ENCODE measurements at places on chromosomes 3 and 15.

DNA sequence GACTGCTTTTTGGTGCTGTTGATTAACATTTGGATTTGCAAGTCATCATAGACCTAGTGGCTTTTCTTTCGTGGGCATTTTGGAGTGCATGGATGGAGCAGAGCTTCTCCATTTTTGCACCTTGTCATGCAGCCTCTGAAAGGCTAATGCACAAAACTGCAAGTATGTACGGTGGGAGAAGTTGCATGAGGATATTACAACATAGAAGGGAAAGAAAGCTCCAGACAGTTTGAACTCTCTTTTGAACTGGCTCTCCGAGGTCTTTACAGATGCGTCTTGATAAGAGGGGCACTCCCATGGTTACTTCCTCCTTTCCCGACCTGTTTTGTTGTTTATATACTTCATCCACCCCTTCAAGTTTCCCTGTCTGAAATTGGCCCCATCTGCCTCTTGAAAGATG, 147.1 kb upstream of the GBE1 start:
- DNase-seq: no peak

DNA sequence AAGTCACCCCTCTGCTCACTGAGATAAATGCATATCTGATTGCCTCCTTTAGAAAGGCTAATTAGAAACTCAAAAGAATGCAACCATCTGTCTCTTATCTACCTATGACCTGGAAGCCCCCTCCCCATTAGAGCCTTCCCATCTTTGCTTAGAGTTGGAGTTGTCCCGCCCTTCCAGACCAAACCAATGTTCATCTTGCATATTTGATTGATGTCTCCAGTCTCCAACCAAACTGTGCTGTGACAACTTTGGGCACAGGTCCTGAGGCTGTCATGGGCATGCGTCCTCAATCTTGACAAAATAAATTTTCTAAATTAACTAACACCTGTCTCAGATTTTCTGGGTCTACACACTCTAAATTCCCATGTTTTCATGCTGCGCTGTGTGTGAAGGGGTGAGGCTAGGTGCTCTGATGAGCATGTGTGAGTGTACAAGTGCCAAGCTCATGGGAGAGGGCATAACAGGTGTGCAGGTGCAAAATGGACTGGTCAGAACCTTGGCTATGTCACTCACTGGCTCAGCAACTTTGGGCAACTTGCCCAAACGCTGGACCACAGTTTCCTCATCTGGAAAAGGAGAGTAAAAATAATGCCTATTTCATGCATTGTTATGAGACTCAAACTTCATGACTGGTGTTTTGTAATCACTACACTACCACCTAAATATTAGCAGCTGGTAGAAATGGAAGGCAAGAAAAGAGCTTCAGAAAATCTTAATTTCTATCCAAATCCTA, 7.2 kb downstream of the DAPK2 start:
- no peak for DNase-seq

DNA sequence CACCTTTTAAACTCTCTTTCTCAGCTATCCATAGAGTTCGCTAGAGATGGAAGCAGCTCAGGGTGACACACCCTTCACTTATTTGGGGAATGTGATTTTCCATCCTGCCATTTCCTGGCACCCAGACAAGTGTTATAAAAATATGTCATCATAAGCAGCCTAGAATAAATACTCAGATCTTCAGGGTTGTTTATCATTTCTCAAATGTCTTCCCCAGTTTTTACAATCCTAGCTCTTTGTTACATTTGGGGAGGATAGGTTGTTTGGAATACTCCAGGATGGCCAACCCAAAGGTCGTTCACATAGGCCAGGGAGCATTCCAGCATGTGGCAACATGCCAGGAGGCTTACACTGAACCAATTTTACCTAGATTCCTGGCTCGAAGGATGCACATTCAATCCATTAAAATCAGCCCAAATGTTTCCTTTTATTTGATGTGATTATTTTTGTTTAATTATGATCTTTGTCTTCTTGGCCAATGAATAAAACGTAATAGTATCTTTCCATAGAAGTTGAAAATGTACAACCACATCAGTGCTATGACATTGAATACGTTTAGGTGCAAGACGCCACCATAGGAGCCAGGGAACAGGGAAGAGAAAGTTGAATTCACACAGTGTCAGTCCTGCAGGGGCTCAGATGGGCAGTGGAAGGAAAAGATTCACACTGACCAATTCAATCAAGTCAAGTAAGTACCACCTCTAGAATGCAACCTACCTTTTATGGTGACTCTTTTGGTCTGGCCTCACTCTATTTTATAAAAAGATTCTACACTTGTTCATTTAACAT, 537.7 kb upstream of the MDFIC2 start:
- DNase-seq: no peak

DNA sequence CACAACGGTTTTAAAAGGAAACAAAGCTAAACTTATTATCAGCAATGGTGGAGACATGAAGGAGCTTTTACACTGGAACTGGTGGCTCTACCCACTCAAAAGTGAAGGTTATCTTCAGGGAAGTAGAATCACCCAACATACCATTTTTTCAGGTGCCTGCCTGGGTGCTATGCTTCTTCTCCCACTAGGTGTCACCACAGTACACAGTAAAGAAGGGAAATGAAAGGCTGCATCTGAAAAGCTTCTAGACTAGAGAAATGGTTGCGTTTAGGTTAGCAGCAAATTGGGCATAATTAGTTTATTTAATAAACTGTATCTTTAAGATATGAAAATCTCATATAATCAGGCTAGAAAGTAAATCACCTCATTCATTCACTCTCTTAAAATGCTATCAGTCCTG, 47.0 kb upstream of the SELENOK start:
- DNase-seq: peak; percentile 5

GRCh38 chr3:120496278-120497002, 45.6 kb upstream of the FSTL1 start:
- no peak for DNase-seq

DNA sequence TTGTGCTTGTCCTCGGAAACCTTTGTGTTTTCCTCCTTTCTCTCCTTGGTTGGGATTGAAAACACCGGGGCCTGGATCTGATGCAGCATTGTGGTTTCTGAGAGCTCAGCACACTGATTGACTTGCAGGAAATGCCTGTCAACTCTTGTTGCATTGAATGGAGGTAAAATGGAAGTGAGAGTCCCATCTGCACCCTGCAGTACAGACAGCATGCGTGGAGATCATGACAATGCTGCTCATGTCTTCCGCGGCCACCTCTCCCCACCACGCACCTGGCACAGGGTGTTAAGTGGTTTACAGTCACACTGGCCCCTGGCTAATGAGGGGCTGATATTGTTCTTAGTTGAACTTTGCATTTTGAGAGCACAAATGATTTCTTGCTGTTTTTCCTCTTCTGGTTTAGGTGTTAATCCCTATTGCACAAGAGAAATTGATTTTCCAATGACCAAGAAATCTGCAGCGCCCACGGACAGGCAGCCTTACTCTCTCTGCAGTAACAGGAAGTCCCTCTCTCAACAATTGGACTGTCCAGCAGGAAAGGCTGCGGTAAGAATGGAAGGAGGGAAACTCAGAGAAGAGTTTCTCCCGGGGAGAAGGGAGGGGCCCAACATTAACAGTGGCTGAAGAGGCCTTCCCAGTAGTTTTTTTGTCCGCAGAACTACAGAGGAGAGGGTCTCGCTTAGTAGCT, 58.5 kb downstream of the STARD5 start:
- DNase-seq: no peak

DNA sequence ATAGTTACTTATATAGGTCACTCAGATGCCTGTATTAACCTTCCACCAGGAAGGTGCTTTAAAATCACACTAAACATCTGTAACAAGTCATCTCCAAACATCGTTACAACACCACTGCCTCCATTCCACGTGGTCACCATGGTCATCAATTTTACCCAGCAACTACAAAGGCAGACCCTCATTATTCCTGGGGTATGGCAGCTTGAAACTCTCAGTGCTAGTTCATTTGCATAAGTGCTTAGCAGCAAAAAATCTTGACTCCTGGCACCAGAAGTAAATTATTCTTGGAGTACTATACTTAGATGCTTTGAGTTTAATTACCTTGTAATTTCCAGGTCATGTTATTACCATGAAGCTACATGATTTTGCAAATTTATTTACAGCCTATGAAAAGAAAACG, 250.6 kb downstream of the KBTBD8 start:
- no peak for DNase-seq

- peak; percentile 71 for DNase-seq
These were observed 370.6 kb upstream of the PROK2 start for GRCh38 chr3:72155391-72156064.

DNA sequence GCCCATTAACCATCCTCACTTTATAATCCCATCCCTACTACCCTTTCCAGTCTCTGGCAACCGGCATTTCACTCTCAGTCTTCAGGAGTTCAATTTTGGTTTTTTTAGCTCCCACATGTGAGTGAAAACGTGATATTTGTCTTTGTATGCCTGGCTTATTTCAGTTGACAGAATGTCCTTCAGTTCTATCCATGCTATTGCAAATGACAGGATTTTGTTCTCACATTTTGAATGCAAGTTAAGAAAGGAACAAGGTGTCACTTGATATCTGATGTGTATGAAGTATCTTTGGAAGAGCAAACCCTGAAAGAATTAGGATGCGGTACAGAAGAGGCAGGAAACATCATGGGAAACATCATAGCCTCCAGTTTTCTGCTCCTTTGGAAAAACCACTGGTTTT, 298.1 kb downstream of the THSD4 start:
- DNase-seq: no peak
